Hematopoietic multipotent progenitor cell treated with erythropoietin and hydrocortisone succinate and interleukin-3 and kit ligand, for 15 days (in vitro differentiated cells): ENCODE measurements at places on chromosomes 12 and 14.

DNA sequence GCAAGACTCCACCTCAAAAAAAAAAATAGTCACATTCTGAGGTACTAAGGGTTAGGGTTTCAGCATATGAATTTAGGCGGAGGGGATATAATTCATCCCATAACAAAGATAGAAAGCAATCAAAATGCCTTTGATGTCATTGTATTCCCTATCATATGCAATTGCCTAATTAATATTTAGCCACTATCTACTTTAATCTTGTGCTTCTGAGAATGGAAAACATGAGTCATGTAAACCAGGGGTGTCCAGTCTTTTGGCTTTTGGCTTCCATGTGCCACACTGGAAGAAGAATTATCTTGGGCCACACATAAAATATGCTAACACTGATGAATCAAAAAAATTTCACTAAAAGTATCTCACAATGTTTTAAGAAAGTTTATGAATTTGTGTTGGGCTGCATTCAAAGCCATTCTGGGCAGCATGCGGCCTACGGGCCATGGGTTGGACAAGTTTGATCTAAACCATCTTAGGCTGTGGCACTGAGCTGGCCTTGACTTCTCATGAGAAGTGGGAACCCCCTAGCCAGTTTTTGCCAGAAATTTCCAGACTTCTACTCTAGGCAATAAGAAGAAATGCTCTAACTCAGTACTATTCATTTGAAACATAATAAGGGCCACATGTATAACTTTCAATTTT lies 219.8 kb downstream of the PTPRO start:
- no peak for DNase-seq

- peak; percentile 24 for DNase-seq
These were observed at the start of gene ZBTB42 for GRCh38 chr14:104800771-104801519. TSS of gene ZBTB42 (plus strand) at chr14:104801101. CDS start at chr14:104801198, 97 bp downstream.

DNA sequence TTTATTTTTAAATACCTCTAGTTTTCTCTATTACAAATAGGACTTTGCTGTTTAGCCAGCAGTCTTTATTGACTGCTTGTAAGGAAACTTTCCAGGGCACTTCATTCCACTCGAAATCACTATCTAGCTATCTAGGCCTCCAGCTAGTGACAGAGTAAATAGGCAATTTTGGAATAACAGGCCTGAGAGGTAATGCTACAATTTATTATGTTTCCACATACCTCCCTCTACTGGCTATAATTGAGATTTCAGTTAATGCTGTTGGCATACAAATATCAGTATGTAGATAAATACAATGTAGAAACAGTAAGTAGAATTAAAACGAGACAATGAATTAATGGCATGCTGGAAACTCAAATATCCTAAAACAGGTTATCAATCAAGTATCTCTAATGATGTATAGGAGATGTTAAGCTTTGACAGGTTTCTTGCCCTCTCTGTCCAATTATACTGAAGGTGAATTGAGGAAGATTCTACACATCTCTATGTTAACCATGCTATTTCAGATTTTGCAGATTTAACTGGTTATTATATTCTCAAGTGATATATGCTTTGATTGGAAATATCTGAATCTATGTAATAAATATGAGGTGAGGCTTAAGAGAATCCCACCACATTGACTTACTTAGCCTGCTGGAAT lies 7.2 kb downstream of the DTD2 start:
- DNase-seq, result peak; percentile 54

GRCh38 chr12:102776041-102776440 lies 141.0 kb downstream of the PAH start:
- no peak for DNase-seq

GRCh38 chr12:84877340-84877739 lies 35.3 kb downstream of the SLC6A15 start:
- DNase-seq, result no peak

GRCh38 chr12:20000229-20000849 lies 368.0 kb upstream of the PDE3A start:
- DNase-seq, result no peak
